ENCODE measurements at places on chromosomes 7 and 10.

- no peak for DNase-seq
These were observed 19.9 kb downstream of the SLC13A4 start for GRCh38 chr7:135708041-135708440.

GRCh38 chr7:30460246-30460633, 18.3 kb downstream of the NOD1 start:
- DNase-seq: no peak

- no peak for DNase-seq
These were observed 33.6 kb downstream of the THNSL1 start for GRCh38 chr10:25049966-25050365.

DNA sequence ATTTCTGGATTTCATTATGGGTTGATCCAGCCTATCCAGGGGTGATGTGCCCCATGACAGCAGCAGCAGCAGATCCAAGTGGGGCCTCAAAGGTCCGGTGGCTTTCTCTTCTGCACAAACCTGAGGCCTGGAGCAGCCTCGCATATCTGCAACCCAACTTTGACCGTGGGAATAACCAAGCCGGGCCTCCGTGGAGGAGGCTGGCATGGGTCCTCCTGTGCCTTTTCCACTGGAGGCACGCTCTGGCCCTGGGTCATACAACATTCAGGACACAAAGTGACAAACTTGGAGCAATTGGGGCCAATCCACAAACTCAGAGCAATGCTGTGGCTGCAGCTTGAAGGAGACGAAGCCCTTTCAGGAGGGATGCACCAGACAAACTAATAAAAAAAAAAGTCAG, 330.0 kb upstream of the MKI67 start:
- DNase-seq: no peak

DNA sequence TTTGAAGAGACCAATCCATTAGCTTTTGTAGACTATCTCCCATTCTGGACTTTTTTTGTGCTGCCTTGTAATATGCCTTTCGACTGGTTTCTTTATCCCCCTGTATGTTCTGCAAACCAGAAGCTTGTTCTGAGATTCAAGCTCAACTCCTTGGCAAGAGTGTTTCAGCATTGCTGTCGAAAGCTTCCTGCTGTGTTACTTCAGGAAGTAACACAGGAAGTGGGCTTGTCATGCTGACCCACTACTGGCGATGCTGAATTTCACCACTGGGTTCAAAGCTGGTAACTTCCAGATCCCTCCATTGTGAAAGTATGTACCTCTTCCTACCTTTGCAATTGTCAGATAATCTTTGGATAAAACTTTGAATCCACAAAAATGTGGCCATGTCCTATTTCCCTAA, 57.9 kb upstream of the INSYN2A start:
- DNase-seq: no peak

DNA sequence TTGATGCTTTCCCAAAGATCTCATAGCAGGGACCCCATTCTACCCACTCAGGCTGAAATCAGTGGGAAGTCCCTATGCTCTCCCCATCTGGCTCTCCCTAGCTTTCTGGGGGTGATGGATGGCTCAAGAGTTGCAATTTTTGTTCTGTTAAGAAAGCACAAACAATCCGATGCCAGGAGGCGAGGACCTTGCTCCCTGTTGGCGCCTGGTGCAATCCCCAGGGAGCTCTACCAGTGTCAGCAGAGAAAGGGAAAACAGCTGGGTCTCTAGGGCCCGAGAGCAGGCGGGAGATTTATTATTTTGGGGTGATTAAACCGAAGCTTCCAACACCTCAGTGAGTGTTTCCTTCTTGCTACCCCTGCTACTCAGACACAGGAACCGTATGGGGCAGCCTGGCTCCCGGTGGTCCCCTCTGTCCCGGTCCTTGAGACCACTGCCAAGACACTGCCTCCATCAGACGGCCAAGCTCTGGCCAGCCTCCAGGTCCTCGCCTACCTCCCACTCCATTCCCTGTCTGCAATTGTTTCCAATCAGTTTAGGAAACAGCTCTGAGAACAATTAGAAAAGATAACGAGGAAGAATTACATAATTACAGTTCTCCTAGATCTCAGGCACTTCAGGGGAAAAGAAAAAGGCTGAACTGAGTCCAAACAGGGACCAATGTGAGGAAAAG, 147.9 kb downstream of the PLXNA4 start:
- no peak for DNase-seq

DNA sequence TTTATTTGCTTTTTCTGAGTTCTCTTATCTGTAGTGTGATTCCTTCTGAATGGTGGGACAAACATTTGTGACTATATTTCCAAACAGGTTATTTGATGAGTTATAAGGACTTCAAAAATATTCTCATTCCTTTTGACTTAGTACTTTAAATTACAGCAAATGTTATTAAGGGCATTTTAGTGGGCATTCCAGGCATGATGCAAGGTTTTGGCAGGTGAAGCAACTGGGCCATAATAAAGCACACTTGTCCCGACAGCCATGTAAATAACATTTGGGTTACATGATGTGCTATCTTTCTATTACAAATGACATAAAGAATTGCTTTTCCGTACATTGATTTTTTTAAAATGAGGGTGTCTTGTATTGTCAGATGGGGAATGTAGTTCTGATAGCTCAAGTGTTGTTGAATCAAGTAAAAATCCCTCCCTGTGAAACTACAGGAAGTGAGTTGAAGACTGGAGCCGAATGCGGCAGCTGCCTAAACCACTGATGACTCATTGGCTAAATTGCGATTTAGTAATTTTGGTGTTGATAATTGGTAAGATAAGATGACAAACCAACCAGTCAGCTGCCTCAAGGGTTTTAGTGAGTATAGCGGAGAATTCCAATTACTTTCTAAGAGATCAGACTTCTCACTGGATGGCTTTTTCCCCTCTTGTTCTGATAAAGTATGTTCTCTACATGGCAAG, 231.3 kb upstream of the NPY start:
- peak; percentile 79 for DNase-seq

DNA sequence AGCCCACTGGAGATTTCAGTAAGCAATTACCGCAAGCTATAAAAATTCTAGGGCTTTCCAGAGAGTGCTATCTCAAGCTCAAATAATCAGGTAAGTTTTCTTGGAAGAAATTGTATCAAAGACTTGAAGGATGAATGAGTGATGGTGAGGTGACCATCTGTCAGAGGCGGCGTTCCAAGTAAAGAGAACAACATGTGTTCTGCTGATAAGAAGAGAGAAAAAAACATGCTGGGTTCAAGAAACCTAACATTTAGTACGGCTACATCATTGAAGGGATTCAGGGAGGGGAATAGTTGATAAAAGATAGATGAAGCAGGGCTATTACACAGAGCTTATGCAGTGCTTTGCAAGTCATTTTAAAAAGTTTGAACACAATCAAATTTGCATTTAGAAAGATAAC, 100.7 kb downstream of the GNAI1 start:
- no peak for DNase-seq

- DNase-seq: no peak
These were observed 266.6 kb upstream of the PHYHIPL start for GRCh38 chr10:58909881-58910280.

DNA sequence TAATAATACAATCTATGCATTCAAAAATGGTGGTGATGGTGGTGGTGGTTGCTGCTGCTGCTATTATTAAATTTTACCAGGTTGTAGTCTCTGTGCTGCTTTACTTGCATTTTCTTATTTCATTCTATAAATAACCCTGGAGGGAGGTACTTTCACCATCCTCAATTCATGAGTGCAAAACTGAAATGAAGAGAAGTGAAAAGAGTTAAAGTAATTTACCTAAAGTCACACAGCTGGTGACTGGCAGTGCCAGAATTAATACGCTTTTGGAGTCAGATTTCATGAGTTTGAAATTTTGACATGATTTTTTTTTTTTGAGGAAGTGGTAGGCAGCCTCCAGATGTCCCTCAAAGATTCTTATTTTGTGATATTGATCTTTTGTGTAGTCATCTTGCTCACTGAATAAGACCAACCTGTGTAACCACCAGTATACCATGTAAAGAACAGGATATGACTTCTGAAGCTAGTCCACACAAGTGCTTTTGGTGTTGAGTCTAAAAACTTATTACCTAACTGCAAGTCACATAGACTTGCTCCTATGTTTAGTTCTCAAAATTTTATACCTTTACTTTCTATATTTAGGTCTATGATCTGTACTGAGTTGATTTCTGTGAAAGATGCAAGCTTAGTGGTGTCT, 218.8 kb downstream of the ZWINT start:
- DNase-seq: no peak

- no peak for DNase-seq
These were observed 2.0 kb downstream of the GGCT start for GRCh38 chr7:30502470-30503251.

DNA sequence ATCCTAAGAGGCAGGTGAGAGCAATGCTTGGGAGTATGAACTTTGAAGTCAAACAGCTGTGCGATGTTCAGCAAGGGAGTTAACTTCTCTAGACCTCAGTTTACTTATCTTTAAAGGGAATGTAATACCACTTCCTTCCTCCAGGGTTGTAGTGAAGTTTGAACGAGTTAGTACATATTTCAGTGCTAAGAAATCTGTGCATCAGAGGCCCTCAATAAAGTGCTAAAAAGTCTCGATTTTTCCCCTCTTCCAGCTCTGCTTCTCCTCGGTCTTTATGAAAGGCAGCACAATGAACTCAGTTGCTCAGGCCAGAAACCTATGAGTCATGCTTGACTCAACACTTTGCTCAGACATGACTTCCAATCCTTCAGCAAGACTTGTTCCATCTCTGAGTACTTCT, 418.9 kb downstream of the MDFIC start:
- peak; percentile 91 for DNase-seq

DNA sequence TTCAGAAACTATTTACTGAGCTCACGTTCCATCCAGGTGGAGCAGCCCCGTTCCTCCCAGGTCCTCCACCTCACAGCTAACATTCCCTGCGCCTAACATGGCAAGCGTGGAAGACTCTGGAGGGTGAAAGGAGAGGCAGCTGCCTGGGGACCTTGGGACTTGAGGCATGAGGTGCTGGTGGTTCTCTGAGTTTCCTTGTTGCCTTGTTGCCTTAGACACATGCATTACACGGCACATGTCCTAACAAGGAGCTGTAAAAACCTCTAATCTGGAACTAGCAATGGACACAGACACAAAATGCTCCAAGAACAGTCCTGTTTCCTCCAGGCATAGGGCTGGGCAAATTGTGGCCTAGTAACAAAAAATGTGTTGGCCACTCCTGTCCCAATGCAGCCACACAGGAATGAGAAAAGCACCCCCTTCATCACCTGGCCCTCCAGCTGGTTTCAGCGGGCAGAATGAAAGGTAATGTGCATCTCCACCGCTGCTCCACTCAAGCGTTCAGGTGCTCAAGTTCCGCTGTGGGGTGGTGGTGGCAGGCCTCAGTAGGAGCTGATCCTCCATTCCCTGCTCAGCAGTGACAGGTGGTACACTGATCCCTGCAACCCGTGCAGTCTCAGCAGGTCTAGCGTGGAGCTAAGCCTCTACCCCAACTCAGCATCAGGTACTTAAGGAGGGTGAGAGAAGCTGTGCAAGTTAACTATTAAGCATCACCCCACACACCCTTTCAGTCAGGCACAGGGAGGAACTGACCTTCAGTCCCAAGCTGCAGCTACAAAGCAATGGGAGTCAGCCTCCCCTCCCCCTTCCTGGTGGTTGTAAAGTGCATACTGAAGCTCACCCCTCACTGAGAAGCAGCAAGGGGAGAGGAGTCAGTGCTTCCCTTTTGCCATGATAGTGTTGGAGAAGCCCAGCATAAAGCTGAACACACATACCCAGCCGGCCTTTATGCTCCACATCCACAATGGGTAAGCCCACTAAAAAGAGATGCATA, 382.8 kb downstream of the SDK1 start:
- DNase-seq: no peak

- DNase-seq: peak; percentile 45
These were observed 85.2 kb upstream of the CACNA2D1 start for GRCh38 chr7:82528577-82529310.

GRCh38 chr7:120741371-120742042, 116.4 kb downstream of the TSPAN12 start:
- no peak for DNase-seq

GRCh38 chr10:15603446-15604011, 116.2 kb downstream of the ITGA8 start:
- DNase-seq: no peak

DNA sequence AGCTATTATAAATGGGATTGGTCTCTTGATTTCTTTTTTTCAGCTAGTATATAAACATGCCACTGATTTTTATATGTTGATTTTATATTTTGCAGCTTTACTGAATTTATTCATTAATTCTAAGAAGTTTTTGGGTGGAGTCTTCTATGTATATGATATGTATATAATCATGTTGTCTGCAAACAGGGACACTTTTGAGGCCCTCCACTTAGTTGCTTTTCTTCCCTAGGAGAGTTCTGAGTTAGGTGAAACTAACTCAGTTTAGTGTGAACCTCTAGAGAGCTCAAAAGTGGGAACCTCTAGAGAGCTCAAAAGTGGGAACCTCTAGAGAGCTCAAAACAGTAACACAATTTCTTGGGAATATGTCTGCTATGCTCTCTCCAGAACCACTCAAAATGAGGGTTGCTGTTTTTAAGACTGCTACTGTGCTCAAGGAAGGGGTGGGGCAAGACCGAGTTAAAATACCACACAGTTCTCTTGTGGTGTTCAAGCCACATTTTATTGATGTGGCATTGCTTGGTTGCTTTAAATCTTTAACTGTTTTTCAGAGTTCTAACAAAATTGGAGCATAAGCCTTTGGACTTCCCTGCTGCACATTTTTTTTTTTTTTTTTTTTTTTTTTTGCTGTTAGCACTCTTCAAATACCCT, 13.2 kb downstream of the CCDC7 start:
- DNase-seq: no peak

DNA sequence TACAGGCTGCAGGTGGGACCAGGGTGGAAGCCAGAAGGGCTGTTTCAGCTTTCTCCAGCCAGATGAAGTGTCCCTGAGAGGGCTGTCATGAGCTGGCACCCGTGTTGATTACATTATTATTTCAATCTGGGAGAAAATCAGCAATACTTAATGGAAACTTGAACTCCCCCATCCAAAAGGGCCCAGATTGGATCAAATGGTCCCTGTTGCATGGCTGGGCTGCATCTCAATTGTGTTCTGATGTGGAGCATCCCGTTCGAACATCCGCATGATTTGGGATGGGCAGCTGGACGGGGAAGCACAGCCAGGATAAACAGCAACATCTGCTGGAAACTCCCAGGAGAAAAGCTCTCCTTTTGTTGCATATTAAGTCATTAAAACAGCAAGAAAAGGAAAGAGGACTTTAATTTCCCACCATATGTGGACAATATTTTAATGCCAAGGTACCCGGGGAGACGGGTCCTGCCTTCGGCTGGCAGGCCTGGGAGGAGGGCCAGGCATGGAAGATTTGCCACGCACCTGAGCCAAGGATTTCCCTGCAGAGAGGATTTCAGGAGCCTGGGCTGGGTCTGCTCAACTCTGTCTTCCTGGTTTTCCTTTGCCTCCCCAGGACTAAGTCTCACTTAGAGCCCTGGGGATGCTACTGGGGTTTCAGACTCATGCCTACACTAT, 52.4 kb downstream of the NPTX2 start:
- no peak for DNase-seq

- no peak for DNase-seq
These were observed 8.4 kb downstream of the TLX1 start for GRCh38 chr10:101139421-101139911.

- DNase-seq: no peak
These were observed 89.4 kb downstream of the JAZF1 start for GRCh38 chr7:28091190-28091589.

GRCh38 chr7:92778972-92779371, 57.4 kb downstream of the CDK6 start:
- peak; percentile 76 for DNase-seq

- peak; percentile 93 for DNase-seq
These were observed 194.8 kb downstream of the FANK1 start for GRCh38 chr10:126090911-126091728.

GRCh38 chr10:76324283-76324682, 892.9 kb downstream of the LRMDA start:
- DNase-seq: peak; percentile 48
